ENCODE measurements at places on chromosomes 11 and 22.

- DNase-seq, result no peak
Observed at GRCh38 chr11:81874635-81875034, 859.0 kb downstream of the FAM181B start.

DNA sequence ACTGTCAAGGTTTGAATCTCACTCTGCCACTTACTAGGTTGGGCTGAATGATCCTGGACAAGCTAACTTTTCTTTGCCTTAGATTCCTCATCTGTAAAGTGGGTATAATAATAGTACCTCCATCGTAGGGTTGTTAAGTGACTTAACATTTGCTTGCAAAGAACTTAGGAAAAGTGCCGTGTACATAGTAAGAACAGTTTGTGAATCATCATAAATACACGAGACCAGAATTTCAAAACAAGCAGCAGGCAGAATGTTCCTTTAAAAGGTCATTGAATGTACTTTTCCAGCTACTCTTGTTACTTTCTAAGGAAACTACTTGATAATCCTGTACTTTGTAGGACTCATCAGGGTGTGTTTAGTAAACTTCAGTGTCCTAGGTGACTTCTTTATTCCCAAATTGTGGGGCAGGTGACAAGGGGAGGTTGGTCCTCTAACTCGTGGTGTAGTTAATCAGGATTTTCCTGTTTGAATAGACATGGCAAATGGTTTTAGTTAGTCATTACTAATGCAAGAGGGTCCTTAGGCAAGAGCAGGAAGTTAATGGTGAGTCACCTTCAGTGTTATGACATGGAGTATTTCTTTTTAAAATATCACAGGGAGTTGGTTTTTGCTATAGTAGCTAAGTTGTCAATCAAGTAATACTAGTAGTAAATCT, 67.9 kb downstream of the YAP1 start:
- DNase-seq, result no peak

- DNase-seq, result peak; percentile 47
Observed at GRCh38 chr11:6245536-6245935, 6.6 kb downstream of the CNGA4 start.

DNA sequence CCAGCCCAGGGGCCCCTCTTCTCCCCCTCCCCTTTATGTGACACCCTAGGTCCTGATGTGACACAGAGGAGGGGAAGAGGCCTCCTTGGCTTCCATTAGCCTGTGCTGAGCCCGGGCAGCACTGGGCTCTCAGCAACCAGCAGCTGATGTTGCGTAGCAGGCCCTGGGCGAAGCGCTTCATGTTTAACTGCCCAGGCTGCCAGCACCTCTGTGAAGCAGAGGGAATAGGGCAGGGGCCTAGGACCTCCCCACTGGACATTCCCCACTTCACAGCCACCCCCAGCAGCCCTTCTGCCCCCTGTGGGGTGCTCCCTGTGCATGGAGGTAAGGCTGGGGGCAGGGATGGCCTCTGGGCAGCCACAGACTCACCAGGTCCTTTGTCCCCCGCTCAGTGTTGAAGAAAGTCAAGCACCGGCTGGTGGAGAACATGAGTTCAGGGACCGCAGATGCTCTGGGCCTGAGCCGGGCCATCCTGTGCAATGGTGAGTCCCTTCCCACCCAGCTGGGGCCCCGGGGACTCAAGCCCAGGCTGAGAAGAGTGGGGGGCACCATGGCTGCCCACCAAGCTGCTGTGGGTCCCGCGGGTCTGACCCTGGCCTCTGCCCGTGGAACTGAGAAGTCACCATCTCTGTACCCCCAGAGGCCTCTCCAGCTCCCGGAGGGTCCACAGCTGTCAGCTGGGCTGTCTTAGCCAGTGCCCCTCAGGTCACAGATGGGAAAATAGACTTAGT, 11.6 kb downstream of the PICK1 start:
- DNase-seq, result no peak

- no peak for DNase-seq
Observed at GRCh38 chr11:92830377-92831155, 138.9 kb upstream of the MTNR1B start.

- no peak for DNase-seq
Observed at GRCh38 chr11:74592063-74592440, 330 bp upstream of the POLD3 start.

Measured in erythroblast (primary cell).